ENCODE measurements at places on chromosomes 11 and 22.

DNA sequence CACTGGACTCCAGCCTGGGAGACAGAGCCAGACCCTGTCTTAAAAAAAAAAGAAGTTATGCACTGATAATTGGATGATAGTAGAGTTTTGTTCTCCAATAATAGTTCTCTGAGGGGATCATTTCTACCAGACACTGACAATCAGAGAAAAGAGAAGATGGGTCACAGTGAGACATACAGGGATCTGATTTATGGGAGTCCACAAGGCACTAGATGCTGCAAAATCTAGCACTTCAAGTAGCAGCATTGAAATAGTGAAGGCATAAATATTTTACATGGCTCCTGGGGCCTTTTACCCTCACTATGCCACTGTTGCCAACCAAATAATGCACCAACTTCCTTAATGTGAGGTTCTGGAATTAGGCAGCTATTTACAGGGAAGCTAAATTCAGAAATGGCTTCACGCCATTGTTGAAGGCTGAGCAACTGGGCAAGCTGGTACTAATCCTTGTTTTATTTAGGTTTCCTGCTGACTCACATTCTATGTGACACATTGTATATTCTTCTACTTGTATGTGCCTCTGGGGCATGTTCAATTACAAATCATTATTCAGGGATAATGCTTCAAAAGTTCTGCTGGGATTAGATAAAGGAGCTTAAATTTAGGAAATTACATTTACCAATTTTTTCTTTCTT, 38.2 kb upstream of the ABTB2 start:
- no peaks in the 10 kb centered on the region for H3K36me3 ChIP-seq
- no peak overlapping the region for H3K27ac ChIP-seq

DNA sequence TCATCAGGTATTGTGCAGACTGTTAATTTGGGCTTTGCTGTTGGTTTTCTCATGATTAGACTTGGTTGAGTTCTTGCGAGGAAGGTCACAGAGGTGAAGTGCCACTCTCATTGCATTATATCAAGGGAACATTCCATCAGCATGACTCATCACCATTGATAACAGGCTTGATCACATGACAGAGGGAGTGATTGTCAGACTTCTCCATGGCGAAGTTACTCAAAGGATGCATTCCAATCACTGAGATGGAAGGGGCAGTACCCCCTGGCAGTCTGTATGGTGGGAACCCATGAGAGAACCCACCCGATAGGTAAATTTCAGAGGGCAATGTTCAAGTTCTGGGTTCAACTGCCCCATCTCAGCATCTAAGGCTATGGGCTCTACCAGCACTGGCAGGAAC, 19.4 kb upstream of the P2RY2 start:
- no peak for DNase-seq
- H3K4me3 ChIP-seq = no peak overlapping the region

- DNase-seq = no peak
- peaks cover 61% of the 10 kb centered on the region for H3K27me3 ChIP-seq
- H3K27ac ChIP-seq = no peak overlapping the region
These were observed 133.5 kb downstream of the CNTN5 start for GRCh38 chr11:99154277-99154676.

DNA sequence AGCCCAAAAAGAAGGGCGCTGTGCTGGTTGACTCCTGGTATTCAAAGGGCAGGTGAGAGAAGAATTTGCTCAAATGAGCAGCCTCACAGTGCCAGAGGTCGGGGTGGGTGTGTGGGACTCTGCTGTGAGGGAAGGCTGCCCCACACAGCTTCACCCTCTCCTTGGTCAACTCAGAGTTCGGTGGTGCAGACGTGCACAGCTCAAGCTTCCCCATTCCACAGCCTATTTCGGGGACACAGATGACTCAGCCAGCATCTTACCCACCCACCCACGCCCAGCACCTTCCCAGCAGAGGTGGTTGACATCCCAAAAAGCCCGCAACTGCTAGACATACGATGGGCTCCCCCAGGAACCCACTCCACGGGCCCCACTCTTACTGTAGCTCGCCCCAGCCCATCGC, 46.5 kb upstream of the CCND1 start:
- no peak for DNase-seq
- H3K27me3 ChIP-seq = no peaks in the 10 kb centered on the region
- H3K4me3 ChIP-seq = no peak overlapping the region
- H3K36me3 ChIP-seq = no peaks in the 10 kb centered on the region

DNA sequence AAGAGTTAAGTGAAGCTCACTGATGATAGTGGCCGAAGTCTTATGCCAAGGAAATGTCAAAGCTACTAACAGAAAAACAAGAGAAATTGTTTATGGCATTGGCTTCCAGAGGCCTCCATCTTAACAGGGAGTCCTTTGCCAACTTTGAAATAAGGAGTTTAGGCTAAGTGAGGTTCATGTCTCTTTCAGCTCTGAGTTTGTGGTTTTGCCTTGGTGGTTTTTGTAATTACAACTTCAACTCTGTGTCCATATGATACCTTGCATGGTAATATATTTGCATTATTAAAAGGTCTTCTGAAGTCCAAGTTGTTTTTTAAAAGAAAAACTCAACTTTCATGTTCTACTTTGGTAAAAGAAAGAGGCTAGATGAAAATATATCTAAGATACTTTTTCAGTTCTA, 31.4 kb upstream of the ANO5 start:
- H3K27ac ChIP-seq = no peak overlapping the region
- no peak overlapping the region for H3K4me3 ChIP-seq

GRCh38 chr22:46286941-46287872, 9.5 kb upstream of the GTSE1 start:
- H3K36me3 ChIP-seq = peaks cover 49% of the 10 kb centered on the region
- H3K27ac ChIP-seq = no peak overlapping the region
- DNase-seq = no peak
- no peaks in the 10 kb centered on the region for H3K4me1 ChIP-seq

GRCh38 chr11:62832336-62833234, at the start of gene TEX54:
Gene TEX54 (minus strand): TSS chr11:62832841.
- peak within 1 kb of the TSS; percentile 99 for H3K27ac ChIP-seq
- peaks cover 48% of the 10 kb centered on the region for H3K36me3 ChIP-seq
- H3K27me3 ChIP-seq = no peaks in the 10 kb centered on the region
- H3K4me3 ChIP-seq = peak within 1 kb of the TSS; percentile 89
- no peak for DNase-seq

DNA sequence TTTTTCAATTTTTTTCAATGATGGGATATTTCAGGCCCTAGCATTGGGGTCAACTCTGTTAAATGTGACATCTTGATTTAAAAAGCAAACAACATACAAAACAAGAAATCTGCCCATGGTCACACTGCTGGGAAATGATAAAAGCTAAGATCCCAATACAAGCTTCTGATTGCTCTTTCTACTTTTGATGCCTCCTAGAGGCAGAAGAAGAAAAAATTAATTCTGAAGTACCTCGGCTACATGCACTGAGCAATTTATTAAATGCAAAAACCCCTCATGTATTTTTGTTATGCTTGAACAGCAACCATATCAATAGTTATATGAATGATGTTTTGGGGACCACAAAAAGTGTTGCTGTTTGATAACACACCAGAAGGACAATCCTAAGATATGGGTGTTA, 342.1 kb upstream of the NARS2 start:
- no peak overlapping the region for H3K4me3 ChIP-seq
- no peak overlapping the region for H3K27ac ChIP-seq
- no peak for DNase-seq

DNA sequence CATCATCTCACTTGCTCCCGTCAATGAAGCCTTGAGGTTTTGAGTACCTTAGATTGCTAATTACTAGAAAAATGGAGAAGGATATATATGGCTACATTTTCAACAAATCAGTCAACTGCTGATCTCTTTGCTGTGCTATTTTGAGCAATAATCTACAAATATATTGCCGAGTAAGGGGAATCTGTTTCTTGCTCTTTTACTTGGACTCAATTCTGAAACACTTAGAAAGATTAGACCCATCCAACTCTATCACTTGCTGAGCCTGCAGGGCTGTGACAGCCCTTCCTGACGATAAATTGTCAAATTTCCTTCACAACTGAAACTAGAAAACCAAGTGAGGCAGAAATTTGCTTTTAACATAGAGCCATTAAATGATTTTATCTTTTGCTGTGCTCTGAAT, 16.9 kb downstream of the FEZ1 start:
- no peak overlapping the region for H3K27ac ChIP-seq
- DNase-seq = no peak
- H3K36me3 ChIP-seq = no peaks in the 10 kb centered on the region
- no peaks in the 10 kb centered on the region for H3K4me1 ChIP-seq

DNA sequence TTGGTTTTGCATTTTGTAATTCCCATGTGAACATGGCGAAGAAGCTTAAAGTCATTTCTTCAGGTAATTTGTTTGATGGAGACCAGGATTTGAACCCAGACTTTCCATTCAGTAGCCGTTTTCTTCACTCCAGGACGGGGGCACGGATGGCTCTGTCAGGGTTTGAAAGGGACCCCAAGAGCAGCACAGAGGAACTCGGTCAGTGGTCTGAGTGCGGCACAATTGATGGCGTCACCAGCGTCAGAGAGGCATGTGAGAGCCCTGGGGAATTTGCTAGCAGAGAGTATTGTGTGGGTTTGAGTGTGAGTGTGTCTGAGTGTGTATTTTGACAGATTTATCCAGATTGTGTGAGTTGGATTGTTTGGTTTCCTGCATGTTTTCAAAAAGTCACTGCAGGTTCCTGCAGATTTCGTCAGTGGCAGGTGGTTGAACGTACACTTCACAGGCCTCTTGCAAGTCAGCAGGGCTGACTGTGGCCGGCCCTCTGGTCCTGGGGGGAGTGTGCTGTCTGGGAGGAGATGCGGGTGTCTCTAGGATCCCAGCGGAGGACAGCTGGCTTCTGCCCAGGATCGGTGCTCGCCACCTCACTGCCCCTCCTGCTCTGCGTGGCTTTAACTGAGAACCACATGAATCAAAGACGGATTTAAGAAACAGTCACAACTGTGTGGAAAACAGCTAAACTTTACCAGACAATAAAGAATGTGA, 199.3 kb downstream of the TBC1D22A start:
- H3K36me3 ChIP-seq = peaks cover 12% of the 10 kb centered on the region
- no peak overlapping the region for H3K27ac ChIP-seq
- no peaks in the 10 kb centered on the region for H3K4me1 ChIP-seq
- no peak for DNase-seq
- H3K4me3 ChIP-seq = no peak overlapping the region

GRCh38 chr22:21984793-21985192, 2.2 kb upstream of the TOP3B start:
- no peak overlapping the region for H3K27ac ChIP-seq
- H3K4me1 ChIP-seq = no peaks in the 10 kb centered on the region
- no peaks in the 10 kb centered on the region for H3K27me3 ChIP-seq

DNA sequence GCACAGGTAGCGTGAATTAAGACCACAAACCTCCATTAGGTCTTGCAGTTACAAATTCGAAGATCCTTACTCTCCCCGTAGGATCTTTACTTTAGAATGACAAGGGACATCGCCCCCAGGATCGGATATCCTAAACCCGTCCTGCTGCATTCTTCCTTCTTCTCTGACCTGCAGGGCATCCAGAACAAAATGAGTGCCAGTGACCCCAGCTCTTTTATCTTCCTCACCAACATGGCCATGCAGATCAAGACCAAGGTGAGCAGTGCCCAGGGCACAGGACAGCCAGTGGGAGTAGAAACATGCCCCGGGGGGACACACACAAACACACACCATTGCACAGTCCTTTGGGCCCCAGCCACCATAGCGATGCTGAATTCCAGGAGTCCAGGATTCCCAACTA, 42.6 kb upstream of the MPEG1 start:
- peaks cover 5% of the 10 kb centered on the region for H3K4me1 ChIP-seq
- no peaks in the 10 kb centered on the region for H3K36me3 ChIP-seq
- peaks cover 16% of the 10 kb centered on the region for H3K27me3 ChIP-seq

GRCh38 chr11:134531327-134532130, 119.5 kb upstream of the B3GAT1 start:
- no peak overlapping the region for H3K4me3 ChIP-seq
- H3K27me3 ChIP-seq = no peaks in the 10 kb centered on the region
- H3K36me3 ChIP-seq = no peaks in the 10 kb centered on the region
- no peak for DNase-seq
- H3K4me1 ChIP-seq = no peaks in the 10 kb centered on the region
- no peak overlapping the region for H3K27ac ChIP-seq

GRCh38 chr22:46674367-46674781, 54.2 kb downstream of the GRAMD4 start:
- no peak overlapping the region for H3K4me3 ChIP-seq
- no peak for DNase-seq
- no peaks in the 10 kb centered on the region for H3K27me3 ChIP-seq
- H3K36me3 ChIP-seq = peaks cover 26% of the 10 kb centered on the region

DNA sequence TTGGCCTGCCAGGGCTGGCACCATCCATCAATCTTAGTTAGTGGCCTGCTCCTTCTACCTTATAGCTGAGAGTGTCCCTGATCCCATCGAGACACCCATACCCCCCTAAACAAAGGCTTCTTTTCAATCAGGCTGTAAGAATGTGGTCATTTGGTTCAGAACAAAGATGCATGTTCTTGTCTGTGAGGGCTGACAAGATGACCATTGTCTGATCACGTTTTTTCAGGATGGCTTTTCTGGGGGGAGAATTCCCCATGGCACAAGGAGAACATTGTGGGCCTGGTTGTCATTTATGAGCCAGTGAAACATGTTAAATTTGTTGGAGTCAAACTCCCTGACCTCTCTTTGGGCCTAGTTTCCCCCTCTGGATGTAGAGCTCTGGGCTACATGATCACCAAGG, 160.4 kb downstream of the INSC start:
- no peak overlapping the region for H3K4me3 ChIP-seq
- H3K36me3 ChIP-seq = no peaks in the 10 kb centered on the region
- no peak overlapping the region for H3K27ac ChIP-seq
- no peaks in the 10 kb centered on the region for H3K27me3 ChIP-seq
- H3K4me1 ChIP-seq = peaks cover 7% of the 10 kb centered on the region

GRCh38 chr22:37449331-37450001, 22.2 kb upstream of the ELFN2 start:
- H3K36me3 ChIP-seq = no peaks in the 10 kb centered on the region
- H3K27ac ChIP-seq = no peak overlapping the region
- DNase-seq = no peak
- H3K4me3 ChIP-seq = no peak overlapping the region
- H3K27me3 ChIP-seq = no peaks in the 10 kb centered on the region

- H3K27me3 ChIP-seq = peaks cover 33% of the 10 kb centered on the region
- H3K4me3 ChIP-seq = no peak overlapping the region
- H3K27ac ChIP-seq = no peak overlapping the region
These were observed 108.9 kb upstream of the FGF3 start for GRCh38 chr11:69928121-69928520.

GRCh38 chr11:2878782-2879181, 6.8 kb downstream of the CDKN1C start:
- H3K27me3 ChIP-seq = no peaks in the 10 kb centered on the region
- no peak overlapping the region for H3K27ac ChIP-seq
- H3K4me1 ChIP-seq = peaks cover 5% of the 10 kb centered on the region

- H3K4me3 ChIP-seq = no peak overlapping the region
- H3K36me3 ChIP-seq = no peaks in the 10 kb centered on the region
- H3K4me1 ChIP-seq = peaks cover 5% of the 10 kb centered on the region
- H3K27ac ChIP-seq = no peak overlapping the region
These were observed 122.5 kb upstream of the ZC3H12C start for GRCh38 chr11:109970516-109971183.

GRCh38 chr11:93611836-93612677, 49.4 kb upstream of the CEP295 start:
- H3K27me3 ChIP-seq = no peaks in the 10 kb centered on the region
- H3K4me1 ChIP-seq = no peaks in the 10 kb centered on the region
- no peak overlapping the region for H3K27ac ChIP-seq
- no peak for DNase-seq
- H3K4me3 ChIP-seq = no peak overlapping the region

All from MCF 10A (cell line).